ENCODE measurements at places on chromosomes 3 and 15.

DNA sequence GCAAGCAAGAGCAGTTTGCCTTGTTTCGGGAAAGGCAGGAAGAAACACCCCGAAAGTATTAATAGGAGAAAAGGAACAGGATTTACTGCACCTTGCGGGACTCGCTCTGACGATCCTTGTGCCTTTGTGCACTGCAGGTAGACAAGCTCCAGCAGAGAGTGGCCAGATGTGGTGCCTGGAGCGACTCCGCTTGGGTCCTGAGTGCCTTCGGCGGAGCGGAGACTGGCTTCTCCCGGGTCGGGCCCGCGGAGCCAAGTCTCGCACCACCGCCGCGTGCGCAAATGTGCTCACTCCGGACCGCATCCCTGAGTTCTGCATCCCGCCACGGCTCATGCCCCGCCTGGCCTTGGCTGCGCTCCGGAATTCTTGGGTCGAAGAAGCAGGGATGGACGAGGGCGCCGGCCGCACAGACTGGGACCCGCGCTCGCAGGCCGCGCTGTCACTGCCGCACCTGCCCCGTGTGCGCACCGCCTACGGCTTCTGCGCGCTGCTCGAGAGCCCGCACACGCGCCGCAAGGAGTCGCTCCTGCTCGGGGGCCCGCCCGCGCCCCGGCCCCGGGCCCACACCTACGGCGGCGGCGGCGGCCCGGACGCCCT, 769 bp downstream of the C2CD4A start:
- peak; percentile 51 for DNase-seq

DNA sequence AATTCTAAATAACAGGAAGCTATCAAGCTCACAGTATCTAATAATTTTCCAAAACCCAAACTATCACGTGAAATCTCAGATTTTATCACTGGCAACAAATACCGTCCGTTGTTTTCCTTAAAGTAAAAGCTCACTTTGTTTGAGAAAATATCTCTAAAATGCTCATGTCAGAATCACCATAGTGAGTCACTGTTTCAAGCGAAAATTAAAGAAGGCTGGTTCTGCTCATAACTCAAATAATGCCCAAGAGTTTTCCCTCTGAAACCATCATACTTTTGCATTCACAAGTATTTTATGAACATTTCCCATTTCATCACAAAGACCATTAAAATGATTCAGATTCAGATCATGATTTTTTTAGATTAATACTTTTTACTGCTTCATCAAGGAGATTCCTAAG, 50.6 kb downstream of the TBL1XR1 start:
- DNase-seq = no peak

- DNase-seq = no peak
These were observed 910.2 kb downstream of the ROBO1 start for GRCh38 chr3:78857494-78858111.

- DNase-seq = no peak
These were observed 523.5 kb upstream of the BCHE start for GRCh38 chr3:166360720-166361119.

- DNase-seq = no peak
These were observed 3.2 kb downstream of the GBE1 start for GRCh38 chr3:81758275-81758674.

DNA sequence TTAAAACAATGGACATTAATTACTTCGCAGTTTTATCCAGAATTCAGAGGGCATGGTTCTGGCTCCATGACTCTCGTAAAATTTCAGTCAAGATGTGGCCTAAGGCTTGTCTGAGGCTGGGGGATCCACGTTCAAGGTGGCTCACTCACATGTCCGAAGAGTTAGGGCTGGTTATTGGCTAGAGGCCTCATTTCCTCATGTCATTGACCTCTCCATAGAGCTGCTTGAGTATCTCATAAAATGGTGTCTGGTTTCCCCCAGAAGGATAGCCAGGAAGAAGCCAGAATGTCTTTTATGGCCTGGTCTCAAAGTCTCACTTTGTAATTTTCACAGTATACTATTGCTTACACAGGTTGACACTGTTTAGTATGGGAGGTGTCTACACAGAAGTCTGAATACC, 67.3 kb upstream of the DCBLD2 start:
- no peak for DNase-seq

DNA sequence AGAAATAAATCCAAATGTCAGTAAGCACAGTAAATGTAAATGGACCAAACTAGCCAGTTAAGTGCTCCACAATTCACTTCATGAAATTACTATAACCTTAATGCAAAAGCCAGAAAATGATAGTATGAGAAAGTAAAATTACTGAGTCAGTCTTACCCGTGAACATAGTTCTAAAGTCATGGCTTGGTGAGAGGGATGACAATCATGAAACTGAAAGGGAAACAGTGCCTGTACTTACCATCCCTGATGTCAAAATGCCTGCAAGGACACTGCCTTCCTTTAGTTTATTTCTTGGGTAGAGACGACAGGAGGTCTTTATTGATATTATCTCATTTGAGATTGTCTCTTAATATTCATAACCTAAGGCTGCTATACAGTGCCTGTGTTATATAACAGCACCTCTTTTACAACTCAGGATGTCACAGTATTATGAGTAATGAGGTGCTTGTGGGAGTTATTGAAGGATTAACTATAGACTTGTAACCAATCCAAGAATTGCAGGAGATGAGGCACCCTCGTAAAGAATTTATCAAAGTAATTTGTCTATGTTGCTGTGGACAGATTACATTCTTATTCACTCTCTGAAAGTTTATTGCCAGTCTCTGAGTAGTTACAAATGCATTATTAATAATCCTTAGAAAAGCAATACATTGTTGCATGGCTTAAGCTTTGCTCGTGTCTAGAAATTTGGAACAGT, 142.9 kb upstream of the BFSP2 start:
- no peak for DNase-seq

- peak; percentile 10 for DNase-seq
These were observed 35.3 kb downstream of the TLE3 start for GRCh38 chr15:70062321-70062956.

GRCh38 chr15:57345584-57345983, 30.7 kb upstream of the CGNL1 start:
- peak; percentile 62 for DNase-seq

- no peak for DNase-seq
These were observed 35.6 kb downstream of the PLA2G4D start for GRCh38 chr15:42058791-42059190.

- no peak for DNase-seq
These were observed 82.4 kb downstream of the WWTR1 start for GRCh38 chr3:149575213-149575960.

- DNase-seq = no peak
These were observed 186.4 kb upstream of the NANOGP8 start for GRCh38 chr15:35271371-35272043.

DNA sequence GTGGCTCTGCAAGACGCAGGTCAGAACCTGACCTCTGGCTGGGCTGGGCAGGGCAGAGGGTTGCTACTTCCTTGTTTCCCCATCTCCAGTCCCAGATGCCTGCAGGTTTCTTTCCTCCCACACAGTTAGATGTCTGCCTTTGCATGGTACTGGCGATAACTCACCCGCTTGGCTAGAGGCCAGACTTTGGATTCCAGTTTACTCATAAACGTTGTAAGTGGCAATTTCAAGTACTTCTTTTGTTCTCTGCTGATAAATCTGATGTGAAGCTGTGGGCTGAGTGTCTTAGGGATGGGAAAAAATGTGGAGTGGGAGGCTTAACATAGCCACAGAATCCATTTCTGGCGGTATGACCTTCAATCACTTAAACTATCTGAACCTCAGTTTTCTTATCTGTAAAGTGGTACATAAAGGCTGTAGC, 194.2 kb downstream of the EBLN2 start:
- no peak for DNase-seq

DNA sequence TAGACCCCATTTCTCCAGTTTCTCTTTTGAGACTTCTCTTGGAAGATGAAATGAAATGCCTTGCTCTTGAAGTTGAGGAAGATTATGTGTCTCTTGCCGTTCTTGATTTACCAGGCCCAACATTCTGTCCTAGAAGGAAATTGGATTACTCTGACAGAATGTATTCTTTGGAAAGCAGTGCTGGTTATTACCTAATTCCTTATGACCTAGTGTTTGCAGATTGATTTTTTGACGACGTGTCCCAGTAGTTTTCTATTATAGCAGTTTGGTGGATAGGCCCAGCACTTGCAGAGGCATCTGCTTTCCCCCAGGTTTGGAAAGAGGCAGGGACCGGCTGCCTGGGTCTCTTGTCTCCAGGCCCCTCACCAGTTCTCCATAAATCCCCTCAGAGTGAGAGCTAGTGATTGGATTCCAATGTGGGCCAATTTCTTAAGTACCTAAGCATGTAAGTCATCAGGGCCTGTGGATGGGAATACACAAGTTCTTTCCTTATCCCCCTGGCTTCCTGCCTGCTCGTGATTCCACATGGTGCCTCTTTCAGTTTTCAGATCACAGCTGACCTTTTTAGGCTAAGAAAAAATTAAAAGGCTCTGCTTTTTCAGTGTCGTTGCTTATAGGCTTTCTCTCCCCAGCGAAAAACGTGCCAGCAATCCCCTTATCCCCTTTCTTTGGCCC, 50.2 kb downstream of the EPHB3 start:
- no peak for DNase-seq

DNA sequence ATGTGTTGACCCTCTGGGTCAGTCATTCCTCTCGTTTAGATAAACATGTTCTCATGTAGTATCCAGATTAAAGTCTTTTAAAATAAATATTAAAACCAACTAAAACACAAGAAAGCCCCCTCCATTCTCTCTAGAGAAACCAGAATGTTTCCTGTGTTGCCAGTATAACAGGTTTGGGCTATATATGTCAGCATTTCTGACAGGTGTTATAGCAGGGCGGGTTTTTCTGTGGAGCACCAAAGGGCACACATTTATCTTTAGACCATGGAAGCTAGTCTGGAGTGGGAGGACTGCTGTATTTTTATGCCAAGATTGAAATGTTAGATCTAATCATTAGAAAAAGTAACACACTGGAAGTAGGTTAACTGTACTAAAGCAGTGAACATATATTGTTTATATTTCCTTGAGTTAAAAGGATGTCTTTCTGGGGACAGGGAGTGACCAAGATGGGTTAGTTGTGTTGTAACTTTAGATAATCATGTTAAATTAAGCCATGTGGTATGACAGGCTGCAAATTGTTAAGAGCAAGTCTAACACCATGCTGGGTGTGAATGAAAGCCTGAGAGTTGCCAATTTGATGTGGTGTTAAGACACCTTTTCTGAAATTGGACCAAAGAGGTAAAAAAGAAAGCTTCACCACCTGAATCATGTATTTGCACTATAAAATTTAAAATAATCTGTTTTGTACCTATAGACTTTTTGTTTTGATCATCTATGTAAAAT, 15.6 kb downstream of the KCTD6 start:
- no peak for DNase-seq

DNA sequence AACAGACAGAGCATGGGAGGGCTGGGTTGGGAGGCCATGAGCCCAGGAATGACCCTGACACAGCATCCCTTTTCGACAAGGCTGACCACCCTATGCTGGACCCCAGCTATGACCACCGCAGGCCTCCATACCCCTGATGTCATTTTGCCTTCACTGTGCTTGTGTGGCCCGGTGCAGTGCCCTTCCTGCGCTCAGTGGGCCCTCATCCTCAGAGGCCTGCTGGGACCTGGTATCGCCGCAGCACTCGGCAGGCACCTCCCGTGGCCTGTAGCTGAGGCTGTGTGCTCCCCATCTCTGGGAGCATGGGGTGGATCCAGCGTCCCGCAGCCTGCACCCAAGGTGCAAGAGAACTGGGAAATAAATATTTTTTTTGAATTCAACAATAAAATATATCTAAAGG, 73.1 kb upstream of the MEF2A start:
- DNase-seq = no peak

- DNase-seq = no peak
These were observed 221.8 kb upstream of the TPRG1 start for GRCh38 chr3:188949996-188950395.

DNA sequence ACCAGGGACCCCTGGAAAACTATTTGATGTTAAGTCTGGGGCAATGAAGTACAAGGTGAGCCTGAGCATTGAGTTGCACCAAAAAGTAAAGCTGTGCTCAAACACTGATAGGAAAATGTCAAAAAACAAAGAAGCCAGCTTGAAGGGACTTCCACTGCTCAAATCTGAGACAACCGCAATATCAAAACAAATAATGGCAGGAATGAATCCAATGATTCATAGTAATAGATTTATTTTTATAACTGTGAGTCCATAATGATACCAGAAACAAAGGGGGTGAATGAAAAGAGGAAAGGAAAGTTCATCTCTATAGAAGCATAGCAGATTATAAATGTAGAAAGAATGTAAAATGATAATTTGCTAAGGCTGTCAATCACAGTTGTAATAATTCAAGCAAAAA, 237.3 kb upstream of the ZBTB20 start:
- DNase-seq = no peak

DNA sequence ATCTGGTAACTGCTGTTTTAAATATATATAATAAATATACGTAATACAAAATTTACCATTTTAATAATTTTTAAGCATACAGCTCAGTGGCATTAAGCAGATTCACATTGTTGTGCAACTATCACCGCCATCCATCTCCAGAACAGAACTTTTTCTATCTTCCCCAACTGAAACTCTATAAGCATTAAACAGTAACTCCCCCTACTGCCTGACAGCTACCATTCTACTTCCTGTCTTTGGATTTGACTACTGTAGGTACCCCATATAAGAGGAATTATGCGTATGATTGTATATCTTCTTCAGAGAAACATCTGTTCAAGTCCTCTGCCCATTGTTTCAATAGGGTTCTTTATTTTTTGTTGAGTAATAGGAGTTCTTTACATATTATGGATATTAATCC, 36.8 kb downstream of the EID1 start:
- DNase-seq = no peak

DNA sequence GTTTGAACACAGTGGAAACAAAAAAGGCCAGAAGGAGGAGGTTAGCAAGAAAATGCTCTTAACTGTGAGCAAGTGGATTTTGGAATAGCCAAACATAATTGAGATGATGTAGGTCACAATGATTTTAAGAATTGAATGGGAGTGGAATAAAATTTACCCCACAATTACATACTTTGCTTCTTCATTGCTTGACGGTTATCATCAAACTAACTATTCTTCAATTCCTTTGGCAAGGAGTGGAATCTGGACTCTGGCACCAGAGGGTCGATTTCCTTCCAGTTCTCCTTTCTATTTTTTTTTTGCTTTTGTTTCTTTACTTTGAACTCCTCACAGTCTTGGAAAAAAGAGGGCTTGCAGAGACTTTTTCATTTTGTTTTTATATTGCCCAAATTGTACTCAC, 634.5 kb upstream of the TGFBR2 start:
- DNase-seq = no peak

- peak; percentile 34 for DNase-seq
These were observed 29.5 kb downstream of the CLEC3B start for GRCh38 chr3:45055411-45056143.

DNA sequence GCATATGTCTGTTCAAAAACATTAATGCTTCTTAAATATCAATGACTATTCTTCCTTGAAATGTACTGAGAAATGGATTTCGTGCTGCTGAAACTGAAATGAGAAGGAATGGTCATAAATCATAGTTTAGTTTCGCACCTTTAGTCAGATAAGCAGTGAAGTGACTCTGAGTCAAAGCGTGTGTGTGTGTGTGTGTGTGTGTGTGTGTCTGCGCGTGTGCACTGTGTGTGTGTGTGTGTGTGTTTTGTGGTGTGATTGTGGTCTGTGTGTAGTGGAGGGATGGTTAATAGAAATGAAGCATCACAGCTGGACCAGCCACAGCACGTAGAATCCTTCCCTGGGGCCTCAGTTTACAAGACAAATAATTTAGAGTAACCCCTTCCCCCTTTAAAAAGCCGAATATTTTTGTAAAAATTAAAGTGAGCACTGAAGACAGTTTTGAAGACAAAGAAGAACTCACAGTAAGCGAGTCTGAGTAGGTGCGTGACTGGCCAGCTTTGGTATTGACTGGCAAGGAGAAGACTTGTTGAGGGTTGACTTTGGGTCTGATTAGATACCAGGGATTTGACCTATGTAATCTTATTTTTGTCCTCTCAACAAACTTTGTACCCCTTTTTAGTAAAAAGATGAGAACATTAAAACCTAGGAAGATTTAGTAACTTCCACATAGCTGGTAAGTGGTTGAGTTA, 202.0 kb upstream of the IL12A start:
- no peak for DNase-seq
